Hypothalamus (tissue), 51 donors: ENCODE measurements at places on chromosomes 6 and 20.

DNA sequence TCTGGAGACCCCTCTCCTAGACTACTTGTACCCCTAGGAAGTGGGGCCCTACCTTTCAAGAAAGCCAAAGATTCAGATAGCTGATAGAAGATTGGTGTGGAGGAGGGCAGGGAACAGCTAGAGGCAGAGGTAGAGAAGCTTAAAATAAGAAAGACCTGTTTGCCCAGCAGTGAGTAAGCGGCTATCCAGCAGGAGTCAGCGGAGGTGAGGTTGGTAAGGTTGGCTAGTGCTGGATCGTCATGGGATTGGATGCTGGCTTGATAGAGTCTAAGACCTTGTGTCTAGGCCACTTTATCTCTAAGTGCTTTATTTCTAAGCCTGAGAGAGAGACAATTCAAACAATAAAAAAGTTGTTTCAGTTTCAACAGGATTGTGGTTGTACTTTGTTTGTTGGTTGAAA, 19.1 kb downstream of the ANKS1A start:
- no peak for DNase-seq

DNA sequence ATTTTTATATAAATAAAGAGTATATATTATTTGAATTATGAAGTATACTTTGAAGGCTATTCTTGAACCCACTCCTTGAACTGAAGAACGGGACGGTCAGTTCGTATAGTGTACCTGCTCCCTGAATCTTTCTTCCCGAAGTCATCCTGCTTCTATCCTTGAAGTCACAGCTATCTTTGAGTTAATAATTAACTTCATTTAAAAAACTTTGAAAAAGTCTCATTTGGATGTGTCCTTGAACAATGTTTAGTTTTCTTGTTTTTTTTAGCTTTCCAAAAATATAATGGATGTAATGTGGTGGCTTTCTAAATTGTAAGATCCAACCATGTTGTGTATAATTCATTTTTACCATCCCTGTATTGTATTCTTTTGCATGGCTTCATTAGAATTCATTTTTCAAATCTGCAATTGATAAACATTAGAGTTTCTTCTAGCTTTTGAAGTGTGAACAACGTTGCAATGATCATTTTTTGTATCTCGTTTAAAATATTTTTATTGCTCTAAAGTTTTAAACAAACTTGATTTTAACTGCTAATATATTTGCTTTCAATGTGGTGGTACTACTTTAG, 94.4 kb downstream of the NCOA3 start:
- no peak for DNase-seq

- no peak for DNase-seq
Observed at GRCh38 chr6:12624142-12624837, 92.3 kb upstream of the PHACTR1 start.

GRCh38 chr6:148840256-148840655, 93.4 kb downstream of the UST start:
- DNase-seq, result no peak

GRCh38 chr6:41494212-41495110, 51.7 kb upstream of the FOXP4 start:
- DNase-seq, result no peak

GRCh38 chr20:46215913-46216707, 92.2 kb downstream of the CDH22 start:
- DNase-seq, result no peak

- no peak for DNase-seq
Observed at GRCh38 chr6:53233309-53233708, 84.7 kb upstream of the GCM1 start.

GRCh38 chr20:25538838-25539665, 46.3 kb downstream of the NINL start:
- DNase-seq, result no peak

DNA sequence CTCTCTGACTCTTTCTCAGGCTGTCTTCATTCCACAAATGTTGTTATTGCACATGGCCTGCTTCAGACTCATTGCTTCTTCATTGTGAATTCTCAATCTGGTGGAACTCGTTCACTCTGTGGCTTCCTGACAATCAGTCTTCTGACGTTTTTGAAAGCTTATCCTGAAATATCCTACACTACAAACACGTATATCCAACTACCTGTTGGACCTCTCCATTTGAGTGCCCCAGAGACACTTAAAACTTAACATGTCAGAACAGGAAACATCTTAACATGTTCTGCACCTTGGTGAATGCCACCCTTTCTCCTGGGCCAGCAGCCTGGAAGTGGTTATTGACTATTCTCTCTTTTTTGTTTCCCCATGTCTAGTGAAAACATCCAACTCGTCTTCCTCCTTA, 50.8 kb downstream of the AIG1 start:
- DNase-seq, result no peak

GRCh38 chr6:141580988-141581552, 551.7 kb upstream of the GJE1 start:
- DNase-seq, result no peak

DNA sequence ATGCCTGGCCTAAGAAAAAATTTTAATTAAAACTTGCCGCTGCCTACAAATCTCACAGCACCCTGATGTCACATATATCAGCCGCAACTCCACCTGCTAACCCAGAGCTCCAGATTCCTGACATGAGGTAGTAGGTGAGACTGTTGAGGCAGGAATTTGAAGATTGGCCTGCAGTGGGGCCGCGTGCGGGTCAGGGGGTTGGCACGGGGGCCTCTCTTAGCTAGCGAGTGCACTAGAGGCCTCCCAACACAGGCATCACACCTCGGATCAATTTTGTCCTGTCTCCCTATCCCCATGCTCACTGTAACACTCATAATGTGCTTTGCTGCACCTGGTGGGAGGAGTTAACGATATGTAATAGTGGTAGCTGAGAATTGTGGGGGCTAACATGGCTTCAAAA, 349.8 kb downstream of the CDC5L start:
- no peak for DNase-seq

DNA sequence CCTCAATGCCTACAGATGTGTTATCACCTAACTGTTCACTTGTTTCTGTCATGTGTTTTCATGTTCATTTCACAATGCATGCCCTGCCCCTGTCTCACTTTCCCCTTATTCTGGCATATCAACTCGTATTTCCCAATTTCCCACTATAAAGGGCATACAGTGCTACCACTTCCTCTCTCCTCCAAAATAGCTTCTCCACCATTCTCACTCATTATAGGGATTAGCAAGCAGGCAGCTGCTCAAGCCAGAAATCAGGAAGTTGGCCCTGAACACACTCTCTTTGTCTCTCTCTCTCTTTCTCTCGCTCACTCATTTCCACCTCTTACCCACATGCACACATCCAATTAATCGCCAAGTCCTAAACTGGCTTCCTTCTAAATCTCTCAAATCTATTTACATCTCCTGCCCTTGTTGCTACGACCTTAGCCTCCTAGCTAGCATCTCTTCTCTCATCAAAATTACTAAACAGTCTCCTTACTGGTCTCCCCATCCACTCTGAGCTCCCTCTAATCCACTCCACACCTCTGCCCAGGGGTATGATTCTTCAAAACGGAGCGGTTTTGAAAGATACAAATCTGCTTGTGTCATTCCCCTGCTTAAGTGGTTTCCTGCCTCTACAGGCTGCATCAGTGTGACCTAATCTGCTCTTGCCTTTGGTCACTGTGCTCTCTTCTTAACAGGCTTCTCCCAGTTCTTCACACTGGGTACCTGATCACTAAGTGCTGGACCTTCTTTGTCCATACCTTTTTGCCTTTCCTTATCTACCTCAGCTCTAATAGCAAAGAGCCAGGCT, 196.2 kb downstream of the BTBD9 start:
- DNase-seq, result no peak

GRCh38 chr6:38236631-38237030, 403.1 kb downstream of the BTBD9 start:
- no peak for DNase-seq

DNA sequence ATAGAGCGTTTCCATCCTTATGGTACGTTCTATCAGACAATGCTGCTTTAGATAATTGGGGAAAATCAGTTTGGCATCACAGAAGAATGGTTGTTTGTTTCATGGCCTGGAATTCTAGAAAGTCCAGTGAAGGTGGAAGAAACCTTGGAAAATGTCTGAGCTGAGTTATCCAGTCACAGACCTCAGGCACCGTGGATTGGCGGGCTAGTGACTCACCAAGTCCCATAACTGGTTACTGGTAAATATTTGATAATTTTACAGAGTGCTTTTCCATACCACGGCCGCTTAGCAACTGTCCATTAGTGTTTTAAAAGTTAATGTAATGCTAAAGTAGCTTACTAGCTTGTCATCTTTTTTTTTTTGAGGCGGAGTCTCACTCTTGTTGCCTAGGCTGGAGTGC, 99.4 kb downstream of the SLC35B3 start:
- DNase-seq, result no peak

DNA sequence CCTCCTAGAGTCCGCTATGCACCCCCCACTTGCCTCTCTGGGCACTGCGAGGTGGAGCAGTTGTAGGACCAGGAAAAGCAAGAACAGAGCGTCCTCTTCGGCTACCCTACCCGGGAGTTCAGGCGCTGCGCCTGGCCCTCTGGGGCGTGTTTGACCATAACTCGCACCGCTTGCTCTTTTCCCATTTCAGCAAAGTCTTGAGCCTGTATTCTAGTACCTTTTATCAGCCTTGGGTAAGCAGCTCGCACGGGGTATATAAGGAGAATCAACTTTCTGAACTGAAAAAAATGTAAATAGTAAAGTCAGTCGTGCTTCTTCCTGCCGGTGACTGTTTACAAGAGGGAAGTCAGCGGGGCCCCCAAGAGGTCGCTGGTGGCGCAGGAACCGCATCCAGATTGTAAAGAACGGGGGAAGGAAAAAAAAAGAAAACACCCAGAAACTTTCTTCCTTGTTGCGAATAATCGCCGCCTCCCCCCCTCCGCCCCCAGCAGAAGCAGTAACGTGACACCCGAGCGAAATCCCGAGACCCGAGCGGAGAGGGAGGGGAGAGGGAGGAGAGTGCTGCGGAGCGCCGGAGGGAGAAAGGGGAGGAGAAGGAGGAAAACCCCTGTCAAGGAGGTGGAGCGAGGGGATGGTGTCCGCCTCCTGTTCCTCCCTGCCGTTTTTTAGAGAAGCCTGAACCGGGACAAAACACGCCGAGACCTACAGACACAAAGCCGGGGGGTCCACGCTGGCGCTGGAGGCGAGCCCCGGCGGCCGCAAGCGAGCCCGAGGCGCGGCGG, at the start of gene UST:
Gene UST, plus strand, starts transcription at position 668 of the 782 bp plus-strand sequence. CDS start 401 bp downstream, outside the sequence.
- peak; percentile 69 for DNase-seq

DNA sequence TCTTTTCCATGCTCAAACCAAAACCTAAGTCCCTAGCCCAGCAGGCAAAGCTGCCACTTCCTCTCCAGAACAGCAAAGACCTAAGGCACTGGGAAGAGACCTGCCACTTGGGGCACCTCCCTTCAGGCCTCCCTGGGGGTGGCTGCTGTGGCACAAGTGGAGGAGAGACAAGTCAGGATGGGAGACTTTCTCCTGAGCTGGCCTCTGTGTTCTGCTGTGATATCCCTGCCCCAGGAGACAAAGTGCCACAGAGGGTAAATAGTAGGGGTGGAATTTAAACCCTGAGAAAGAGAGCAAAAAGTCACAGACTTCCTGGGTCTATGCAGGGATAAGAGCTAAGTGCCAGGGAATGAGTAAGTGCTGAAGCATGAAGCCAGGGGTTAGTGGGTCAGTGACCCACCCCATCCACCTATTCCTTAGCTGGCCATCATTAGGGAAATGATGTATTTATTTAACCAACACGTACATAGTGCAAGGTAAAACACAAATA, 84.2 kb downstream of the MRPL14 start:
- no peak for DNase-seq
